ENCODE measurements at places on chromosomes 13 and 19. TPM values are rescaled to one million over a fixed set of nuclear protein-coding genes. Genes with fewer than 3 reads are reported as not detected.
A peak's percentile ranks its signal among the peaks of the same experiment; 100 is the strongest.

DNA sequence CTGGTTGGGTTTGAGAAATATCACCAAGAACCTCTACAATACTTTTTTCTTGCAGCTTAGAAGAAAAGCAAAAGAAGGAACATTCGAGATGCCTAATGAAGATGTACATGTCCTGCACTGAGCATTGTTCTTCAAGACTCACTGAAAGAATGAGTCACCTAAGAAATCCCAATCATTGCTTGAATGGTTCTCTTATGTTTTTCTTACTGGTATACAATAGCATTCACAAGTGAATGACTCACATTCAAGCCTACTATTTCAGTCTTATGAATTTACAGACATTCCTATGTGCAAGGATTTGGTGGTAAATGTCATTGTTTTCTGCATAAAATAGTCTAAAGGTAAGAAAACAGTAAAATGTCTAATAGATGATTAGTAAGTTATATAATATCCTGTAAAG, 594.6 kb downstream of the PCDH9 start:
- DNase-seq = no peak

- DNase-seq = peak; percentile 13
Observed at GRCh38 chr19:33429891-33430673, 56.6 kb downstream of the CEBPG start.

GRCh38 chr13:33134213-33134612, 118.0 kb downstream of the KL start:
- no peak for DNase-seq

DNA sequence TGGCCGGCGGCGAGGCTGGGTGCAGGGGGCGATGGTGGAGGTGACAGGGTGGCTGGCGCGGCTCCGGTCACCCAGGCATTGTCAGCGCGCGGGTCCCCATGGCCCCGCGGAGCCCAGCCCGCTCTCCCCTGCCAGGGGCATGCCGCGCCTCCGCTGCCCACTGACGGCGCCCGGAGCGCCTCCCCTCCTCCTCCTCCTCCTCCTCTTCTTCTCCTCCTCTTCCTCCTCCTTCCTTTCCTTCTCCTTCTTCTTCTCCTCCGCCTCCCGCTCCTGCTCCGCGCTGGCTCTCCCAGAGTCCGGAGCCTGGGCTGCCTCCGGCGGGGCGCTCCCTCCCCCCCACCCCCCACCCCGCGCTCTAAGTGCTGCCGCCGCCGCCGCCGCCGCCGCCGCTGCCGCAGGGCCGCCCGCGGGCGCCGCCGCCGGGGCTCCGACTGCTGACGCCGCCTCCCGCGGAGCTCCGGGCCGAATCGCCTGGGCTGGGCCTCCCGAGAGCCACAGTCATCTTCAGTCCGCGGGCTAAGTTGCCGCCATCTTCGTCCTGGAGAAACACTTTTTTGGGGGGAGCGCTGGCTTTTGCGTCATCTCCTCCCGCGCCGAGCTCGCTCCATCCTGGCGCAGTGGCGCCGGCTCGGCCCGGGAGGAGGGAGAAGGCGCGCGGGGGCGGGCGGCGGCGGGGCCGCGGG, 348.3 kb downstream of the LIG4 start:
- DNase-seq = no peak

GRCh38 chr19:49440439-49441209, 703 bp downstream of the SLC17A7 start:
- no peak for DNase-seq

DNA sequence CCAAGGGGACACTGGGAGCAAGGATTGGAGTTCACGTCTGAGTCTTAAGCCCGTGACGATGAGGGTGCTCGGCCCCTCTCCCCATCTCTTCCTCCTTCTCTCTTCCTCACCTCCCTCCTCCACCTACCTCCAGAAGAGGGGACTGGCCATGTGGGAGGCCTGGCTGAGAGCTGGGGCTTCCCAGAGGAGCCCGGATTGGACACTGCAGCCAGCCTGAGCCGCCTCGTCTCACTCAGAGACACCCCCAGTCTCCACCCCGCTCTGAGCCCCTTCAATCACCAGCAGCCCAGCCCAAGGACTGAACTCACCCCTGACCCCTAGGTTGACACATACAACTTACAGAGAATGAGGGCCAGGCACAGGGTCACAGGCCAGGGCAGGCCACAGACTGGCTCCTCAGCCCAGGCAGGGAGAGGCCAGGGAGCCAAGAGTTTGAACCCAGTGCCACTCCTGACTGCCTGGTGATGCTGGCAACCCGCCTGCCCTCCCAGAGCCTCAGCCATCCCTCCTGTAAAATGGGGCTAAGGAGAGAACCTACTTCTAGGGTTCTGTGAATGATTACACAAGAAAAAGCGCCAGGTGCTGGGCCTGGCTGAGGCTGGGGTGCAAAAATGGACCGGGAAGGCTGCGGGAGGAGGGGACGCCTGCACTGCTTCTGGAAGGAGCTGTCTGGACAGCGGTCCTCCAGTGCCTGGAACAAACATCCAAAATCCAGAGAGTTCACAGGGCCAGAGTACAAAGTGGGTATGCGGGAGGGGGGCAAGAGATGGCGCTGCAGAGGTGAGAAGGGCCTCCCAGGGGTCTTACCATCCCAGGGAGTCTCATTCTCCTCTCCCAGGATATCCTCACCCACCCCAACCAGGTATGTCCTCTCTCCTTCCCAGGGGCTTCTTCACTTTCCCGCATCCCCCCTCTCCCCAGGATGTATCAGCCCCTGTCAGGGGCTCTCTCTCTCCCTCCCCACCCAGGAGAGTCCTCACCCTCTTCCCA, 1.1 kb downstream of the CD79A start:
- DNase-seq = no peak

DNA sequence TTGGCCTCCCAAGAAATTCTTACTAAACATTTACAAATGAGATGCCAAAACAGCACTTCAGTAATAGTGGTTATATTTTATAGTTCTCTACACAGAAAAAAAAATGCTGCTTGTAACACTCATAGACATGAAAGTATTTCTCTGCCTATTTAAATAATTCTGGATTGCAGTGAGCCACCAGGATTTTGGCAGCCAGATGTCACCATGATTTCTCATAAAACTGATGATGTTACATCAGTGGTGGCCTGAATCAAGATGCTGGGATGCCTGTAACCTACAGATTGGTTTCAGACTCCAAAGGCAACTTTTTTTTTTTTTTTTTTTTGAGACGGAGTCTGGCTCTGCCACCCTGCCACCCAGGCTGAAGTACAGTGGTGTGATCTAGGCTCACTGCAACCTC, 2.7 kb upstream of the CAPS start:
- no peak for DNase-seq

- no peak for DNase-seq
Observed at GRCh38 chr13:109329175-109329574, 457.2 kb downstream of the IRS2 start.

DNA sequence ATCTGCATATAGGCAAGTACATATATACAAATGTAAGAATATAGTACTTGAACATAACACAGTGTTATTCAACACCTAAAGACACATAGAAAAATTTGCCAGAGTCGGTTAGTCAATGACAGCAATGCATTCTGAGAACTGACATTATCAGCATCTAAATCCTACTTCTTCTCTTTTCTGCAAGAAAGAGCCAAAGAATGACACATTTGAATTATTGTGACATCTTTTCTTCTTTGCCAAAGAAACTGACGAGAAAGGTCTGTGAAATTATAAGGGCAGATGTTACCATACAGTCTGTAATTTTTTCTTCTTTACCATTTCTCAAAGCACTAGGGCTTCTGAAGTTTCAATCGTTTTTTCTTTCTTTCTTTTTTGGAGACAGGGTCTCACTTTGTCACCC, 350.9 kb upstream of the NBEA start:
- DNase-seq = no peak

DNA sequence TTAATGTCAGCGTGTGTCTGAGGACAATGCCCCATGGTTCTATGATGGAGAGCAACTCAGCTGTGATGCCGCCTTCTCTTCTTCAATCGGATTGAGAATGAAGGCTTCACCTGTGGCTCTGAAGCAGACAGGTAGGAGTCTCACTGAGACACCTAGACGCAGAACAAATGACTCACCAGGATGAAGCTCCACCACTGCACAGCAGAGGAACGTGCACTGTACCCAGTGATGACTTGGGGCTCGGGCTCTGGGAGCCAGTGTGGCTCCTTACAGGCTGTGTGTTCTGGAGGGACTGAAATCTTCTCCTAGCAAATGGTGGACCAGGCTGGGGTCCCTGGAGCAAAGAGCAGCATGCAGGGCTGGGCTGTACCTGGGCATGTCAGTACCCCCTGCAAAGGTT, 44.0 kb downstream of the CCDC70 start:
- DNase-seq = no peak

- DNase-seq = peak; percentile 79
Observed at GRCh38 chr19:12035220-12036172, at the start of gene ZNF433. ZNF433 (minus strand) TSS chr19:12035679; CDS start chr19:12035539, 140 bp downstream.

ZNF575 gene
- 3.5 TPM for polyA plus RNA-seq

NOVA2 gene
- polyA plus RNA-seq = not detected

All from immature natural killer cell (primary cell).